ENCODE measurements at places on chromosomes 4 and X.

DNA sequence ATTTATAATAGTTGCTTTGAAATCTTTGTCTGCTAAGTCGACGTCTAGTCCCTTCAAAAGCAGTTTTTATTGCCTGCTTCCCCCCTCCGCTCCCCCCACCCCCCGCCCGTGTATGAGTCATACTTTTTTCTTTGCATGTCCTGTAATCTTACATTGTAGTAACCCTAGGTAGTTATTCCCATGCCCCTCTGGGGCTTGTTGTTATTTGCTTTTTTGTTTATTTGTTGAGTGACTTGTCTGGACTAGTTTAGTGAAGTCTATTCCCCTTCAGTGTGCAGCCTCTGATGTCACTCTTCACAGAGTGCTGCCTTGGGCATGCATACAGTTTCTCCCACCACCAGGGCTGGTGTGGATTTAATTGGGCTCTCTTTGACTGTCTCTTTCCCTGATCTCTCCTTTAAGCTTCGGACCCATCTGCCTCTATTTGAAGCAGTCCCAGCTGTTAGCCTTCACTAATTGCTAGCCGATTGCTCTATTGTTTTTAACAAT, 86.2 kb downstream of the PPEF1 start:
- DNase-seq = no peak

DNA sequence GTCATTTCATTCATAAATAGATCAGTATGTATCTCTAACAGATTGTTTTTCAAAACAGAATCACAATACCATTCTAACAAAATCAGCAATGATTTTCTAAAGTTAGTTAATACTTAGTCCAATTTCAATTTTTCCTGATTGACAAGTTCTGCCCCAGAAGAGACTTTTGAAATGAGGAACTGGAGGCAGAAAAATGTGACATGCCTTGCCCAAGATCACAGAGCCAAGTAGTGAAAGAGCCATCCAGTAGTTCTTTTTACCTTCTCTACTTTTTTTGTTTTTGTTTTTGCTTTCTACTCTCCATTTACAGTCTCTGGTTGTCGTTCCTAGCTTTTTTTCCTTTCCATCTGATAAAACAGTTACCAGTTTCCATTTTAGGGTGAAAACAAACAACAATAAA, 129.3 kb upstream of the TMEM164 start:
- DNase-seq = no peak

- no peak for DNase-seq
Observed at GRCh38 chrX:1821846-1822245, 207.0 kb downstream of the ASMT start.

DNA sequence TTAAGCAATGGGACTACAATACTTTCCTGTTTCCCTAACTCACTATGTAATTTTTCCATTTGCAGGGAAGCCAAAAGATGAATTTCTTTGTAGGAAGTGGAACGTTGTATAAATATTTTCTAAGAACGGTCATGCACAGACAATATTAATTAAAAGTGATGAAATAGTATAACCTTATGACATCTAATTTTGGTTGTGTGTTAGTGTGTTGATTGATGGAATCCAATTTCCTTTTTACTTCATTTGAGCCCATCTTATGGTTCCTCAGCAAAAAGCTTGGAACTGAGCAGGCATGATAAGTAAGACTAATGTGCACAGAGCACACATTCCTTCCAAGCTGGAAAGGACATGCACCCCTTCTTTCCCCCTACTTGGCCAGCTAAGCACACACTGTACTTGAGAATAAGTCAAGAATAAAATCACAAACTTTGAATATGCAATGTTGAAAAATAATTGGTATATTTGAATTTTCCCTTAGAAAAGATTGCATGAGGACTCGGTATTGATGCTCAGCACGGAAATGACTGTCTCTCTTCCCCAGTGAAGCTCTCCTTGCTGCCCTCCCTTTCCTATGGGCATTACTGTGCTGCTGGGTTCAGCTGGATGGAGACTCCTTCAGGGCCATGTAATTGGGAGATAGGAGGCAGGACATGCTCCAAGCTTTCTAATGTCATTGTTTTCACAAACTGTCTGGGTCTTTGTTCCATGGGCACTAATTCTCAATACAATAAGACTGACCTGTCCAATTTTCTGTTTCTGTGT, 19.2 kb upstream of the PDLIM3 start:
- no peak for DNase-seq

DNA sequence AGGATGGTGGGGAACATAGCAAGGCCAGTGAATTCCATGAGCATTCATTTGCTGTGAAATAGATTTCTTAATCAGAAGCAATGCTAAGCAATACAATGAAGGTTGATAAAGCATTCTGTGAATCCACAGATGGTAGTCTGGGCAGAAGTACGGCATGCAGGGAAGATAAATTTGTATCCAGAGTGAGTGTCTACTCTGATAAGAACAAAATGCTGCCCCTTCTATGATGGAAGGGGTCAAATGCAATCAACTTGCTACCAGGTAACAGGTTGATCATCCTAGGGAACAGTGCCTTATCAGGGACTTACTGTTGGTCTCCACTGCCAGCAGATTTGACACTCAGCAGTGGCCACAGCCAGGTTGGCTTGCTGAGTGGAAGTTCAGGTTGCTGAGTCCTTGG, 189.4 kb downstream of the MAB21L2 start:
- DNase-seq = no peak
